ENCODE measurements at places on chromosomes 3 and 15.

- no peak for DNase-seq
Measured at GRCh38 chr15:42158941-42159340, 2.5 kb upstream of the PLA2G4F start.

GRCh38 chr3:175456466-175456865 lies 597.3 kb downstream of the NAALADL2 start:
- DNase-seq = no peak

DNA sequence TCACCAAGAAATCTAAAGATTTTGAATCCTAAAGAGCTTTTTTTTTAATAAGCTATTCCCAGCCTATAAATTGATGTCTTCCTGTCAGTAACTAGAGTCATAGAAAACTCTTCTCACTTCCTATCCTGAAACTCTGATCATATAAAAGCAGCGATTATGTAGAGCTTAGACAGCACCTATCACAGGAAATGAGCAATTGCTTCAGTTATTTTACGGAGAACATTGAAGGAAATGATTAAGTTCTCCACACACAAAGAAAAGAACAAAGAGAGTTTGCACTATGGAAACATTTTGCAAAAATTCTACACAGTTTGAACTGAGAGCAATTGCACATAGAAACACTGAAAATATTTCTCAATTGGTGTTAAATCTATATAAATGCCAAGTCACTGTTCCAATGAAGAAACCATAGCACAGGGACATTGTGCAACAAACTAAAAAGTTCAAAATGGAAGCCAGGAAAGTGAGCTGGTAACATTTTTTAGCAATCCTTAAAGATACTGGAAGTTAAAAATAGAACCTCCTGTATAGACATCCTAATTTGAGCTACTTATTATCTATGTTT lies 291.5 kb upstream of the ARHGEF26 start:
- DNase-seq = no peak

GRCh38 chr15:25870938-25871337 lies 7.8 kb upstream of the ATP10A start:
- no peak for DNase-seq

DNA sequence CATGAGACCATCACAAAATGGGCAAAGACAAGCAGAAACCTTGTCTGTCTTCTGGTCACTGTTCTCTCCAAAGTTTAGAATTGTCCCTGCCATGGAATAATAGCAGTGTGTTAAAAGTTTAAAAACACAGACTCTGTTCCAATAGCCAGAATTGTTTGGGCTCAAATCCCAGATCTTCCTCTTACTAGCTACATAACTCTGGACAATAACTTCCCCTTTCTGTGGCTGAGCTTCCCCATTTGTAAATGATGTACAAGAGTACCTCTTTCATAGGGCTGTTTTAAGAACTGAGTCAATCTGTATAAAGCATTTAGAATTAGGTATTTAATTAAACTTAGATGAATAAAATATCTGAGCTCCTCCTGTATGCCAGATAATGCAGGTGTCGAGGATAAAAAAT lies 623.0 kb downstream of the NTRK3 start:
- DNase-seq = no peak

- DNase-seq = no peak
Measured at GRCh38 chr3:13348661-13349396, 71.3 kb downstream of the NUP210 start.

- DNase-seq = no peak
Measured at GRCh38 chr15:53589520-53590057, 169.9 kb downstream of the WDR72 start.

DNA sequence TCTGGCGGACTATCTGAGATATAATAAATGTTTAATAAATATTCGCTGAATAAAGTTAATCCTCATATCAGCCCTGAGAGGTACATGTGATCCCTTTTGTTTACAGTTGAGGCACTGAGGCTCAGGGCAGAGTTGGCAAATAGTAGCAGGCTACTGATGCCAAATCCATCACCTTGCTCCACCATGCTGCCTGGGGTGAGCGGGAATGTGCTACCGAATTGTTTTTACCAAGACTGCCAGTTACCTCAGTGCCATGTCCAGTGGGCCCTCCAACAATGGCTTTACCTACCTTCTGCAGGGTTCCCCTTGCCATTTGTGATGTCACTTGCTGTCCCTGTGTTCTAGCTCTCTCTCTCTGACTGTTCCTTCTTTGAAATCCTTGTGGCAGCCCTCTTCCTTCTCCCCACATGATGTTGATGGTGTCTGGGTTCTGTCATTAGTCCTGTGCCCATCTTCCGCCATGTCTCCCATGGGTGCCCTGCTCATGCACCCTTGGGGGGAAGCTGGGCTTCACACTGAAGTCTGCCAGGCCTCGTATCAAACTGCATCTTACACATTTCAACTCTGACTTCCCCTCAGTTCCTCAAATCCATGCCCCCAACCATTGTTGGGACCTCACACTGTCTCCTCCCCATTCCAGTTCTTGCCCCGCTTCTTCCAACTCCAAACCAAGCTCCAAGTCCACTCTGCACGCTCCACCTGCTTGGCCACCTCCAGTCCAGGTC lies 35.4 kb downstream of the SLCO2A1 start:
- DNase-seq = no peak

DNA sequence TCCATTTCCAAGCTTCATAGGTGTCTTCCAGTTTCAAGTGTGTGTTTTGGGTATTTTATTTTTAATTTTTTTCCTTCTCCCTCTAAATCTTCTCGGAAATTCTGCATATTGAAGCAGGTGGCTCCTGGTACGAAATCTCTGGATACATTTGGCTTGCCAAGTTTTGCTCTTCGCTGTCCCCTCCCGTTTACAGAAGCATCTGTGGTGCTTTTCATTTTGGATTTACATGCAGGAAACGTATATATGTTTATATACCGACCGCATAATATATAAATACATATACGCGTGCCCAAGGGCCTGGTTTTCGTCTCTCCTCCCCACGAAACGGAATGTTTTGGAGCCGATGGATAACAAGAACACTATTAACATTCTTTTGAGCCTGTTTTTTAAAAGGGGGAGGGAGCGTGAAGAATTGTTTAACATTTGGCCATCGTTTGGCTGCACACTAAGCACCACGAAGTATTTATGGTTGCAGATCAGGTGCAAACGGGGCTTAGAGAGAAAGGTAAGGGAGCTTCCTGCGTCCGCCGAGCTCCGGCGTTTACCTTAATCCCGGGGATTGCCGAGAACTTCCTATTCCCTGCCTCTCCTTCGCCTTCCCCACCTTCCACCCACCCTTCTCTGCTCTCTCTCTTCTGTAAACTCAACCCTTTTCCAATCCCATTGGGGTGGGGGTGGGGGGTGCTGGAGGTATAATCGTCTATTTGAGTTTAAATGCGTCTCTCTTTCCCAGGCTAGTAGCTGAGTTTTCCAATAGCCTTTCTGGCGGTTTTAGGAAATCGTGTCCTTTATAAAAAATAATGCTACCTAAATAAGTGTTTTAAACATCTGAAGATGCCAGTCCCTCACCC lies 1.1 kb upstream of the NLGN1 start:
- peak; percentile 8 for DNase-seq

- no peak for DNase-seq
Measured at GRCh38 chr3:184011230-184011876, 6.3 kb downstream of the ABCC5 start.

- DNase-seq = no peak
Measured at GRCh38 chr3:38507120-38507519, 11.0 kb downstream of the EXOG start.

- no peak for DNase-seq
Measured at GRCh38 chr3:51941463-51941797, 274 bp downstream of the RRP9 start.
